ENCODE measurements at places on chromosomes 7 and 10.

DNA sequence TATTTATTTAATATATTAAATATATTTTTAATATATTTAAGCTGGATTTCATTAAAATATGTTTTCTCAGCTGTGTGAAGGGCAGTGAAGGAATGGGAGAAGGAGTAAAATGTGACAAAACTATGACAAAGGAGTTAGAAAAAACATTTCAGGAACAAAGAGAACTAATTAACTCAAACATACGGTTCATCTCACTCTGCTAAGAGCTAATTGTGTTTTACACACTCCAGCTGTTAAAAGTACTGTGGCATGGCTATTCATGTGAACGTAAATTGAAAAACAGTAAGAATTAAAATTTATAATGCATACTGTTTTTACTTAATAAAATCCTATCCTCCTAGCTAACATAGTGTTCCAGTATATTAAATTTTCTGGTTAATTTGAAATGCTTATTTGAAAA lies 262.5 kb upstream of the GNAI1 start:
- no peak for DNase-seq

- DNase-seq, result no peak
These were observed 110.4 kb downstream of the AHR start for GRCh38 chr7:17408904-17409290.

- DNase-seq, result no peak
These were observed 648.5 kb upstream of the LRRN3 start for GRCh38 chr7:110442381-110442837.

DNA sequence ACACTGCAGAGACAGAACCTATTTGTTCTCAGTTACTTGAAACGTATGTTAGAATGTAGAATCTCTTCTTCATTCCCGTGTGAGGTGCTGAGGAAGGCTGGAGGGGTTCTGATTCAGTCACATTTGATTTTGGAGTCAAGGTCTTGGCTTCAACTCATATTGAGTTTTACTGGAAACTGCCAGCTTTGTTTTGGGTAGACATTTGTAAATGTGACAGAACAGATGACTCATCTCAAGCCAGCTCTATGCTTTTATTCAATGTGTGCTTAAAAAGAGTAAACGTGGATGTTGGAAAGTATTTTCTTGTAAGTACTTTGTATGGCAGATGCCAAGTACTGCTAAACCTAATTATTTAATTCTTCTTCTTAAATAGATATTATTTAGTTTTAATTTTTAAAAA lies 780.8 kb upstream of the C7orf33 start:
- DNase-seq, result no peak

DNA sequence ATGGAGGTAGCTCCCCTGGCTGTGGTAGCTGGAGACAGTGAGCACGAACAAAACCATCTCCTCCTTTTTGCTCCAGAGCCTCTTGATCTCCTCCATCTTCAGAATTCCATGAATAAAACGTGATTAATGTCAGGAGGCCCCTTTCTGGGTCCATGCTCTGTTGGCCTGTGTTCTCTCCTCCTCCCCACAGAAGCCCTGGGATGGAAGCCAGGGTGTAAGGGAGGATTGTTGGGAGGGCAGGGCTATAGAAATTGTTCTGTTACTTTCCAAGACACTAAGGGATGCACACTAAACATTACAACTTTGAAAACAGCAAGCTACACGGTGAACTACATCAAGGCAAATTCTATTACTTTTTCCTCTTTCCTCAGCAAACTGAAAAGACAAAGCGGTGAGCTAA lies 96.3 kb downstream of the RNF216 start:
- DNase-seq, result no peak

DNA sequence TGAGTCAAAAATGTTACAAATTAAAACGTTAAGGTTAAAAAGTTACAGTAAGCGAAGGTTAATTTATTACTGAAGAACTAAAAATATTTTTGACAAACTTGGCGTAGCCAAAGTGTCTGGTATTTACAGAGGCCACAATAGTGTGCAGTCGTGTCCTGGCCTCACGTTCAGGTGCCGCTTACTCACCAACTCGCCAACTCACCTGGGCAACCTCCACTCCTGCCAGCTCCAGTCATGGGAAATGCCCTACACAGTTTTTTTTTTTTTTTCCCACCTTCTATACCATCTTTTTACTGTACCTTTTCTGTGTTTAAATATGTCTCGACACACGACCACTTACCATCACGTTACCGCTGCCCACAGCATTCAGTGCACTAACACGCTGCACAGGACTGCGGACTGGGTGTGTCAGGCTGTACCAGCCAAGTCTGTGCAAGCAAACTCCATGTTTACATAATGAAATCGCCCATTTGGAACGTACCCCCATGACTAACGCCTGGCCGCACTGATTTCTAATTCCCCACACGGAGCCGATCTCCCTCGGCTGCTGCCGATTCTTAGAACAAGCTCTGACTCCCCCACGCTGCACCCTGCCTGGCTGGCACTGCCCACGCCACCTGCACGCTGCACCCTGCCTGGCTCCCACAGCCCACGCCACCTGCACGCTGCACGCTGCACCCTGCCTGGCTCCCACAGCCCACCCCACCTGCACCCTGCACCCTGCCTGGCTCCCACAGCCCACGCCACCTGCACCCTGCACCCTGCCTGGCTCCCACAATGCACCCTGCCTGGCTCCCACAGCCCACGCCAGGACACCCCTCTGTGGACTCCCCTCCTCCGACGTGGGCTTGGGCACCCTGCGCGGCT lies 203.1 kb downstream of the ZMYND11 start:
- DNase-seq, result no peak

DNA sequence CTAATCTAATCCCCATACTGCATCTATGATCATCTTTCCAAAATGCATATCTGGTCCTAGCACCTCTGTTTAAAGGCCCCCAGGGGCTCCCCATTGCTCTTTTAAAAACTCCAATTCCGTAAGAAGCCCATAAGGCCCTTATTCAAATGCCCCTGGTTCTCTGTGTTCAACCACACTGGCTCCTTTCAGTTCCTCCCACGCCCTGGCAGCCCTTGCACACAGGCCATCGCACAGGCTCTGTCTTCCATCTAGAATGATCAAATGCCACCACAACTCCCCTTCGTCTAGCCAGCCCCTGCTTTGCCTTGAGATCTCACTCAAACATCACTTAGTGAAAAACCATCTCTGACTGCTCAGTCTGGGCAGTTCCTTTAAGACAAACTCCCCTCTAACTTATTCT lies 112.9 kb upstream of the LYZL2 start:
- DNase-seq, result no peak

- DNase-seq, result no peak
These were observed 7.8 kb upstream of the CCNY start for GRCh38 chr10:35328404-35329037.

DNA sequence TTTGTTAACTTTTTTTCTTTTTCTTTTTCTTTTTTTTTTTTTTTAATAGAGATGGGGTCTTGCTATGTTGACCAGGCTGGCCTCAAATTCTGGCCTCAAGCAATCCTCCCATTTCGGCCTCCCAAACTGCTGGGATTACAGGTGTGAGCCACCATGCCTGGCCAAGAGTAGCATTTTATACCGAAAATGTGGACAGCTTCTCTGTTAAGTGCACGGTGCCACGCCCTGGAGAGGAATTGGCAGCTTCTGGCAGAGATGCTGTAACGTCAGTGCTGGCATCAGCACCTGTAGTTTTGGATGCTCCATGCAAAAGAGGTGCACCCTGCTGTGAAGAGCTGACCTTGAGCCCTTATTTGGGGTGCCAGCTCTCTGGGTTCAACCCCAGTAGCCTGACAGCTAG lies 18.2 kb downstream of the IL15RA start:
- DNase-seq, result no peak

GRCh38 chr10:3090914-3091787 lies 23.8 kb downstream of the PFKP start:
- DNase-seq, result no peak

DNA sequence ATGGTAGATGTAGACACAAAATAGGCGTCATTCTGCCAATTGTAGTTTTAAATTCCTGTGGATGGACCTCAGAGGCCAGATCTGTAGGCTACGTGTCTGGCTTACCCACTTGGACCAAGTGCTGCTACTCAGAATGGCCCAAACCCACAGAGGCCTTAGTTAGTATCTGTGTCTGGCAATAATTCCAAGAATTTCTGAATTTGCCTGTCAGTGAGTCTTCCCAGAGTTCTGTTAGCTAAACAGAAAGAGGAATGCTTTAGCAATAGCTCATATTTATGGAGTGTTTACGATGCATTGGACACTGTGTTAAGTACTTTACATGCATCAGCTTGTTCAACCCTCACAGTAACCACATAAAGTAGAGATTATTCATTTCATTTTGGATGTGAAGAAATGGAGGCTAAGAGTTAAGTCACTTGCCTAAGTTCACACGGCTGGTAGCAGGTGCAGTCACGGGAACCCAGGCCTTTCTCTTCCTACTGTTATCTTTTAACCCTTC lies 231.8 kb downstream of the PTEN start:
- no peak for DNase-seq

DNA sequence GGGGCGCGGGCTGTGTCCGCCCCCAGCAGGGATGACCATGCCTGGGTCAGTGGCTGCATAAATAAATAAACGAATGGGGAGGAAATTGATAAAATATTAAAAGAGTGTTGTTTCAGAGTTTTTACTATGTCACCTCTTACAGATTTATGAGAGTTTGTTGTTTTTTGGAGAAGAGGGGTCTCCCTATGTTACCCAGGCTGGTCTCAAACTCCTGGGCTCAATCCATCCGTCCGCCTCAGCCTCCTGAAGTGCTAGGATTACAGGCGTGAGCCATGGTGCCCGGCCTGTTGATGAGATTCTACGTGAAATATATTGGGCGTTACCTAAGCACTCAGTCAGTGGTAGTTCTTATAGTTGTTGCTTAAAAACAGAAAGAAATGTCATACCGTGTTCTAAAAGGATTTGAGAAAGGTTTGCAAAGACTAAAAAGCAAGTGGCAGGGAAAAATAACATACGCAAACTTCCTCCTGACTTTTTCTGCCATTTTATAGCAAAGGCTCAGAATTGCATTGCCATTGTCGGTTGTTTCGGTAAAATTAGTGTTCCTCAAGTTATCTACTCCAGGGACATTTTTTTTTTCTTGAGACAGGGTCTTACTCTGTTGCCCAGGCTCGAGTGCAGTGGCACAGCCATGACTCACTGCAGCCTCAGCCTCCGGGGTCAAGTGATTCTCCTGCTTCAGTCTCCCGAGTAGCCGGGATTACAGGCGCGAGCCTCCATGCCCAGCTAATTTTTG lies 39.5 kb upstream of the FOXK1 start:
- DNase-seq, result no peak

Data from CD4-positive, alpha-beta T cell treated with Interleukin-4 for 1 hour (primary cell).